ENCODE measurements at places on chromosomes 2 and 18.

GRCh38 chr2:146873646-146874259 is 971.1 kb upstream of the ACVR2A start:
- DNase-seq, result no peak

DNA sequence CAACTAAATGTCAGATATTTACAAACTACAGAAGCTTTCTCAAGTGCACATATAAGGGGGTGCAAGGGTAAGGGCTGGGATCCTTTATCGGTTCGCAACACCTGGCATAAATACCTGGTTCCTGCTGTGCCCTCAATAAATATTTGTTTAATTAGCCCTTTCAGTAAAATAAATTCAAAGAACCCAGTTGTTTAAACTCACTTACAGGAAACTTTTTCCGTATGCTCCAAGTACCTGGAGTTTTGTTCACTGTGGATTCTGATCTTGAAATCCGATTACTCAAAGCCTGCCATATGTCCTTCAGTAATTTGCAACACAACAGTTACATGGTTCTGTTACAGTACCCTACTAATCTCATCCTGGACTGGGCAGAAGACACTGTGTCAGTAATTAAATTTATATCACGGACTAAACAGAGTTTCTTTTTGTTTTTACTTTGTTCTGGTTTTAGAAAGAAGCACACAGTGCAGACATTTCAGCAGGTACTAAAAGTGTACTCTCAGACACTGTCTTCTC is 36.9 kb downstream of the TBC1D8 start:
- DNase-seq, result peak; percentile 48

DNA sequence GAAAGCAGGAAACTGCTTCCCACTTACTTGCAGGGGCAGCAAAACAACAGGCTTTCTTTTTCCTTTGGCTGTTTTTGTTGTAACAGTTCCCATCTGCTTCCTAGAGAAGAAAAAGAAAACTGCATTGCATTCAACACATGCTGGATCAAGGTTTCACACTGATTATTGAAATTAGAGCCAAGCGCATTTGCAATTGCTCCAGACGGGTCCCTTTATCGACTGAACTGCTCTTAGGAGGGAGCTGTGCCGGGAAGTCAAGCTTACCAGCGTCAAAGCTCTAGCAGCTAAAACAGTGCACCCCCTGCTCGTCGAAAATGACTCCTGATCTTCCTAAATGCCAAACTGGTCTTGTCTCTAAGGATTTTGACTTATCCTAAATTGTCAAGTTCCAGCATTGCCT is 164.0 kb upstream of the SESTD1 start:
- no peak for DNase-seq

DNA sequence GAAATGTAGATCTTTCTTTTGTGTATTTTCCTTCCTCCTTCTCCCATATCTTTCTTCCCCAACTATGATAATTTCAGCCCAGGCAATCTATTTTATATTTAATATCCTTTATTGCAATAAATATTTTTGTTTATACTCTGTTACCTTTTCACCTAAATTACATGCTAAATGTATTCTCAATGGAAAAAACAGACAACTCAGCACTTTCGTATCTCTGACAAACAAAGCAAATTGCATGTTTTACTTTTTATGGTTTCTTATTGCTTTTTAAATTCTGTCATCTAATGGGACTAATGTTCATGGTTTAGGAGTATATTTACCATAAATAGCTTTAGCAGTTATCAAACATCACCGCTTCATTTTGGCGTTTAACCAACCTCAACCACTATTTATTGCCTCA is 74.0 kb downstream of the LRP1B start:
- no peak for DNase-seq

- no peak for DNase-seq
Measured at GRCh38 chr2:131519466-131519865, 8.2 kb upstream of the CCDC74A start.

DNA sequence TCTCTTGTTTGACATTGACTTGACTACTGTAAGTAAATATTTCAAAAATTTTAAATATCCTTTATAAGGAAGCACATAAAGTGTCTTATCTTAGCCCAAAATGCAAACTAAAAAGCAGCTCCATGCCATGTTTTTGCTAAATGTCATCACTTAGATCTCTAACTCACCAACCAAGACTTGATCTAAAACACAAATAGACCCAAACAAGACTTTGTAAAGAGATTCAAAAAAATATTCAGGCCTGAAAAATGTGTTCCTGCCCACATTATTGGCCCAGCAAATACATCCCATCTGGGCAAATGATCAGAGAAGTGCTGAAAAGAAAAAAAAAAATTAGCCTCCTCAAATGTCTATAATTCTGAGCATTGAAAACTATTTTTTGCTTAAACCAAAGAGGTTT is 187.6 kb downstream of the MREG start:
- DNase-seq, result no peak

GRCh38 chr2:239160226-239161143 is 240.3 kb downstream of the HDAC4 start:
- DNase-seq, result no peak

DNA sequence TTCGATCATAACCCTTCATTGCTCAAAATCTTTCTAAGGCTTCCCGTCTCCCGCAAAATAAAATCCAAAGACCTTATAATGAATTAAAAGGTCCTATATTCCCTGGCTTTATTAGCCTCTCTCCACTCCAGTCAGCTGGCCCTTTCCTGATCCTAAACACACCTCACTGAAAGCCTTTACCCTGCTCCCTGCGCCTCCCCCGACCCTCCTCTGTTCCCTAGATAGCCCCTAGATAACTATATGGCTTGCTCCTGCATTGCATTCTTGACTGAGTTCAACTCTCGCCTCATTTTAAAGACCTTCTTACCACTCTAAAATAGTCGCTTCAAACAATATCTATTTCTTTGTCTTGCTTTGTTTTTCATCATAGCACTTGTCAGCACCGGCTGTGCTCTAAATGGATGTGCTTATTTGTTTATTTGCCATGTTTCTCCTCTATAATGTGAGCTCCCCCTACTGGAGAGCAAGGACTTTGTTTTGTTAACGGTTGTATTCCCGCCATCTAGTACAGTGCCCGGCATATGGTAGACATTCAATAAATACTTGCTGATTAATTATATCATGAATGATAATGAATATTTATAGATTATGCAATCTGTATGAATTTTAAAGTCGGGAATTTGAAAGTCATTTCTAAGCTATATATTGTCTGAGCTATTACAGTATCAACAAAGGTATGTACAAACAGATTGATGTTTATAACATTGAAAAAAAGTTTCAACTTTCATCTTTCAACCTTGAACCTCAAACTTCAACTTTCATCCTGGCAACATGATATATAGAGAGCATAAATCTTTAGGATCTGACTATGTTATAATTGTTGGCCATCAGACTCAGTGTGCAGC is 32.4 kb upstream of the VIT start:
- DNase-seq, result peak; percentile 55

- no peak for DNase-seq
Measured at GRCh38 chr2:53994818-53995808, 24.3 kb upstream of the PSME4 start.

- no peak for DNase-seq
Measured at GRCh38 chr2:175234650-175235049, 53.1 kb upstream of the ATP5MC3 start.
